ENCODE measurements at places on chromosomes 11 and 22.

DNA sequence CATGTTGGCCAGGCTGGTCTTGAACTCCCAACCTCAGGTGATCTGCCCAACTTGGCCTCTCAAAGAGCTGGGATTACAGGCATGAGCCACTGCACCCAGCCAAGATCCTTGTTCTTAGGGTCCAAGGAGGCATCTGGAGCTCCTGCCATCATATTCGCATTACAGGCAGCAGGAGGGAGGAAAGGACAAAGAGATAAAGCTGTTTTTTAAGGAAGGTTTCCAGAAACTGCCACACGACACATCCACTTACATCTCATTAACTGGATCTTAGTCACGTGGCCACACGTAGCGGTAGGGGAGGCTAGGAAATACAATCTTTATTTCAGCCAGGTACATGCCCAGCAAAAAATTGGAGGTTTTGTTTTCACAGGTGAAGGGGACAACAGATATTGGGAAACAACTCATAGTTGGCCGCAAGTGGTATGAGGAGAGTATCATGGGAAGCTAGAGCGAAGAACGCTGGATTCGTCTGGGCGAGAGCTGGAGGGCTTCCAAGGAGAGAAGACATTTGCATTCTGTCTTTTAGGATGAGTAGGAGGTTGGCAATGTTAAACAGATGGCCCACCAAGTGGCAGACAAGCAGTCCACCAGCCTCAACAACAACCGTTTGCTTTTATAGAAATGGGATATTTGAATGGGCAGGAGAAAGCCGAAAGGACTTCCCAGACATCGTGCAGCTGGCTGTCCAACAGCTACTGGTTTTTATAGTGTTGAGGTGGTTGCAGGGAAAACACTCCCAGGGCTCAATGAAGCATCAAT is 39.2 kb upstream of the DMC1 start:
- DNase-seq: no peak

DNA sequence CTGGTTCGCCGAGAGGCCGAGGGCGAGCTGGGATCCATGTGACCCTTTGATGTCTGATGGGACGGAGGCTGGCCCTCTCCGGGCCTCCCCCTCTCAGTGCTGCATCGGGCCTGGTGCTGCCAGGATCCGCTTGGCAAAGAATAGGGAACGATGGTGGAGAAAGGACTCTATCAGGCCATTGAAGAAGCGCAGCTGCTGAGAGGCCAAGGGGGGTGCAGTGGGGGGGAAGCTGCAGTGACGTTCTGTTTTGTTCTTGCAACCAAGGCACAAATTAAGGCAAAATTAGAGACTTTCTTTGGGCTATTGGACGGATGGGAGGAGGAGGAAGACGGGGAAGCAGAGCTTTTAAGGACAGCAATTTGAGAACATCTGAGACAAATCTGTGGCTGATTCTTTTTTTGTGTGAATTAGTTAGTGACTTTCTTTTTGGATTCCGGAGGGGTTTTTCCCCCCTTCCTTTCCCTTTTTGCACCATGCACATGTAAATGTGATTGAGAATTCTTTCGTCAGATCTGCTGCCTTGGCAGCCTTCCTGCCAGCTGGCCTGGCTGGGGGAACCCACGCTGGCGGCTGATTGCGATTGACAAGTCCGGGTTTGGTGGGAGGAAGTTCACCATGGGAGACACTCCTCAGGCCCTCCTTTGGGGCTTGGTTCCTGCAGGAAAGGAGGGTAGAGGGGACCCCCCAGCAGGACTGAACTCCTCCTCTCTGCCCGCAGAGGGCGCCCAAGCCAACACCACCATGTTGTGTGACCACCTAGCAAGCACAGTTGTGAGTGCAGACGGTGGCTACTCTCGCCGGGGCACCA is 214.6 kb downstream of the NTM start:
- no peak for DNase-seq

DNA sequence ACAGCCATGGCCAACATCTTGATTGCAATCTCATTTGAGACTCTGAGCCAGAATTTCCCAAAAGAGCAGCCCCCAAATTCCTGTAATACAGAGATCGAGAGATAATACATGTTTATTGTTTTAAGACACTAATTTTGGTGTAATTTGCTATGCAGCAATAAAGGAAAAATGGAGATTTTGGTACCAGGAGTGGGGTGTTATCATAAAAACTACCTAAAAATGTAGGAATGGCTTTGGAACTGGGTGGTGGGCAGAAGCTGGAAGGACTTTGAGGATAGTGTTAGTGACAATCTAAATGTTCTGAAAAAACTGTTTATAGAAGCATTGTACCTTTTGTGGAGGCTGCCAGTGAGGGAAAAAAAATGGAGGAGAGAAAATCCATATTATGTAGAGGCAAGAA is 32.4 kb downstream of the C11orf96 start:
- DNase-seq: no peak

- no peak for DNase-seq
Observed at GRCh38 chr11:100872951-100873740, 186.1 kb downstream of the ARHGAP42 start.

Measured in NCI-H2081 (cell line).